Stimulated activated CD8-positive, alpha-beta memory T cell treated with anti-CD3 and anti-CD28 coated beads, Interleukin-7, amount 100 ng/mL, for 1 hour (primary cell): ENCODE measurements at places on chromosomes 13 and 19.

DNA sequence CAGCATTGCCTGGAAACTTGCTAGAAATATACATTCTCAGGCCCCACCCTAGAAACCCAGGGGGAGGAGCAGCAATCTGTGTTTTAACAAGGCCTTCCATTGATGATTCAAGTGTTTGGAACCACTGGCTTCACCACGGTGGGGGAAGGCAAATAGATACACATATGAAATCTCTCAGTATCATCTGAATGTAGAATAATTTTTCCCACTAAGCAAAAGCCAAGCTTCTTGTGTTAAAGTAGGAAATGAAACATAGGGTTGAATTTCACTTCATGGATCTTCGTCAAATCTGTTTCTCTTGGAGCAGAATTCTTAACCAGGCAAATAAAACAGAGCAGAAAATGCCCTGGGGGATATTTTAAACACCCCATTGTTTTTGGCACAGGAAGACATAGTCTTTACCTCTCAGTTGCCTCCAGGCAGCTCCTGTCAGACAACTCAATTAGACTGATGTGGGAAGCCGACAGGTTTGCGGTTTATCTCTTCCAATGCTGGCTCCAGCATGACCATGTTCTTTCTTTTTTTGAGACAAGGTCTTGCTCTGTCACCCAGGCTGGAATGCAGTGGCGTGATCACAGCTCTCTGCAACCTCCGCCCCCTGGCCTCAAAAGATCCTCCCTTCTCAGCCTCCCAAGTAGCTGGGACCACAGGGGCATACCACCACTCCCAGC lies 213.0 kb downstream of the FOXO1 start:
- DNase-seq, result no peak

GRCh38 chr13:48158915-48159314 lies 64.0 kb upstream of the MED4 start:
- no peak for DNase-seq

GRCh38 chr19:15107061-15108010 lies at the start of gene SYDE1:
SYDE1 (plus strand) TSS chr19:15107401; CDS start chr19:15107434, 33 bp downstream.
- DNase-seq, result no peak

DNA sequence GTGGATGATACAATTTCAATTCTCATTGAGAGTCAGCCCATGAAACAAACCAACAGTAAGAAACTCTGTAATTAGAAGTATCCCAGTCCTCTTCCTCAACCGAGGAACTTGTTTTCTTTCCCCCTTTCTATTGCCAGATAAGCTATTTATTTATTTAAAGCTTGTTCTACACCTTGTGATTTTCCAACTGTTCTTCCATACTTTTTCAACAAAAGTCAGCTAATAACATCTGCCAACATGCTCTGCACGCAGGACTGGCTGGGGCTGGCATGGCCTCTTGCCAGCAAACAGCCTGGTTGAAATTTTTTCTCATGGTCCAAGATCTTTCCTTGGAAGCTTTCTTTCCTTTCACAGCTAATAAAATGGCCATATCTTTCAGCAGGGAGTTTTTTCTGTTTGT lies 2.9 kb upstream of the IRS2 start:
- no peak for DNase-seq

DNA sequence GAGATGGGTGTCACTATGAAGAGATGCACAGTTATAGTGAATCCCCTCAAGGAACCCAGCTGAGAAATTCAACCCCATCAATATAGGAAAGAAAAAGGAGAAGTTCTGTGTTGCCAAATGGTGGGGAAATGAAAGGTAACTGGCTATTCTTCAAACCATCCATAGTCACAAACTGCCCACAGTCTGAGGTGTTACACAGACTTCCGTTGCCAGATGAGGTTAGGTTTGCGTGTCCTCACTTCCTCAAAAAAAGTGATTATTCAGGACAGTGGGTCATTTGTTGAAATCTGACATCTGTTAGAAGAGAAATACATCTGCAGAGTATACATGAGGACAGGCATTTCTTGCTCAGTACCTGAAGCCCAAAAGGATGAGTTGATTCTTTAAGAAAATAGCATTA lies 9.0 kb downstream of the SIGLEC5 start:
- no peak for DNase-seq
